ENCODE measurements at places on chromosomes 1 and 21.

DNA sequence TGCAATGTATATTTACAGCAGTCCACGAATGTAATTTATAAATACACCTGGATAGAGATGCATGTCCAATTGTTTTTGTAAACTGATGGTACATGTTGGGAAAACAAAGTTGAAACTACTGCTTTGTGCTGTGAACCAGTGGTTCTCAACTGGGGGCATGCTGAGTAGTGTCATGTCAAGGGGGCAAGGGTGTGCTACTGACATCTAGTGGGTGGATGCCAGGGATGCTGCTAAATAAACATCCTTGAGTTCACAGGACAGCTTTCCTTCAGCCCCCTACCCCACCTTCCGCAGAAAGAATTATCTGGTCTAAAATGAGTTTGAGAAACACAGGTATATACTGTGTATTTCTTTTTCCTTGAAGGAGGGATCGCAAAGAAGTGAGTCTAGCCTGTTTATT, 95.9 kb downstream of the RASAL2 start:
- no peak for DNase-seq

DNA sequence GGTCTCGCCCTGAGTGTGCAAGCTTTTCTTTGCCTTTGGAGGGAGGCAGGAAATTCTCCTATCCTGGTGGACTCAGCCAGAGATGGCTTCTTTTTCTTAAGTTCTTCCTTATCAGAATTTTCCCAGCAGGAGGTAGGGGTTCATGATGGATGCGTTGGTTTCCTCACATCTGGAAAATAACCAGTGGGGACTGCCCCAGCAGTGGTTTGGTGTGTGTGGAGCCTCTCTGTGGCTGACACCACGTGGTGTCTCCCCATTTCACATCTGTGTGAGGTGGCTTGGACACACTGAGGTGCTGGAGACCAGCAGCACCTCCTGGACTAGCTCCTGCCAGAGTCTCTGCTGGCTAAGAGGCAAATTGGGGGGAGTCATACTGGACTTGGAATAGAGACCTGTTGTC, 32.6 kb downstream of the B3GALT5 start:
- DNase-seq: no peak

DNA sequence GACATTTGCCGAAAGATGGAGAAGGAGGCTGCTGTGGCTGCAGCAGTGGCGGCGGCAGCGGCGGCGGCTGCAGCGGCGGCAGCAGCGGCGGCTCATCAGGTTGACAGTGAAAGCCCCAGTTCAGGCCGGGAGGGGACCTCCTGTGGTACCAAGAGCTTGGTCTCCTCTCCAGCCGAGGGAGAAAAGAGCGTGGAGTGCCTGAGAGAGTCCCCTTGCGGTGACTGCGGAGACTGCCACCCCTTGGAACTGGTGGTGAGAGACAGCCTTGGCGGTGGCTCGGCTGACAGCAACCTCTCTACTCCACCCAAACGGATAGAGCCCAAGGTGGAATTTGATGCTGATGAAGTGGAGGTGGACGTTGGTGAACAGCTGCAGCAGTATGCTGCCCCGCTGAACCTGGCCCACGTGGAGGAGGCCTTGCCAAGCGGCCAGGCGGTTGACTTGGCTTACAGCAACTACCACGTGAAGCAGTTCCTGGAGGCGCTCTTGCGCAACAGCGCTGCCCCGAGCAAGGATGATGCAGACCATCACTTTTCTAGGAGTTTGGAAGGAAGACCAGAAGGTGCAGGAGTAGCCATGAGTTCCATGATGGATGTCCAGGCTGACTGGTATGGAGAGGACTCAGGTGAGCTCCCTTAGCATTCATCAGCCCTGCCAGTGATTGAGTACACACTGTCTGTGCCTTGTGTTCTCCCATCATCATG, 6.3 kb downstream of the ZBTB8B start:
- no peak for DNase-seq

DNA sequence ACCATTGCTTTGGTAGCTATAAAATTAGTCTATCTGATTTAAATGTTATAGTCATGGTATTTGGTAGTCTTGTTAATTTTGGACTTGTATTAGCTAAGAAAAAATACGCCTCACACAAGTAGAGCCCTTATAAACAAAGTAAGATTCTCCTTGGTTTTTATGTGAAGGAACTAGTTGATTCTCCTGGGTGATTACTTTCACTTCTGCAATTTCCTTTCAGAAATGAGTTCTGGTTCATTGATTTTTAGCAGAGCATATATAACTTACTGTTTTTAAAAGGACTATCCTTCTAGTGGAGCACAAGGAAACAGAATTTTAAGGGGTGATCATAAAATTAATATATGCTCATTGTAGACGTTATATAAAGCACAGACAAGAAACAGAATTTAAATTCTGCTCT, 120.1 kb downstream of the BACH1 start:
- no peak for DNase-seq

GRCh38 chr1:47561523-47562007, 123.7 kb downstream of the FOXD2 start:
- no peak for DNase-seq

Data from stimulated activated CD8-positive, alpha-beta memory T cell treated with anti-CD3 and anti-CD28 coated beads, Interleukin-15, amount 100 ng/mL, for 24 hours (primary cell).